ENCODE measurements at places on chromosomes 7 and 10. TPM values are rescaled to one million over a fixed set of nuclear protein-coding genes. Genes with fewer than 3 reads are reported as not detected.

GRCh38 chr7:111958431-111958830, 247.8 kb downstream of the DOCK4 start:
- no peaks in the 10 kb centered on the region for H3K36me3 ChIP-seq
- no peaks in the 10 kb centered on the region for H3K27me3 ChIP-seq
- no peaks in the 10 kb centered on the region for H3K4me1 ChIP-seq

GRCh38 chr7:49776994-49777393, 3.6 kb downstream of the VWC2 start:
- DNase-seq: no peak
- H3K4me1 ChIP-seq: no peaks in the 10 kb centered on the region
- peaks cover 50% of the 10 kb centered on the region for H3K27me3 ChIP-seq
- H3K4me3 ChIP-seq: no peak overlapping the region

DNA sequence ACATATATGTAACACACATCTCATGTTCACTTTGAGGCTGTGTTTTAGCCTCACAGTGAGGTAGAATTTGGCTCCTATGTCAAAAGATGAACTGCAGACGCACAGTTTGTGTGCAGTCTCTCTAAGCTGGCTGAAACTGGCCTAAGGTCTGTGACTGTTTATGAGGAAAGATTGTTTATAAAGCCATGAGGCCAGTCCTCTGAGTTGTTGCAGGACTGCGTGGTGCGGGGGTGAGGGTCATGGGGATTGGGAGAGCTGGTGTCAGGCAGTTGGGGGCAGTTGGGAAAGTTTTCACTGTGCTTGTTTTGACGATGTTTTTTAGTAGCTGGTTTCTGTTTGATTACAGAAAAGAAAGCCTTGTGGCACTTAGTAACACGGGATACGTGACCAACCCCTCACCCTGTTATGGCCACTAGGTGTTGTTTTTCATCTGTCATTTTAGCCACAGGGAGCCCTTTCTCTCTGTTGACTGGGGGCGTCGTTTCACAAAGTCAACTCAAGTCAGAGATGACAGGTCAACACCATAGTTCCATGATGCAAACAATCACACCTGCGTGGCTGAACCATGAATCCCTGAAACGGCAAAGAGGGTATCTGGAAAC, 310.9 kb downstream of the CCDC3 start:
- no peak for DNase-seq
- H3K36me3 ChIP-seq: no peaks in the 10 kb centered on the region
- no peak overlapping the region for H3K4me3 ChIP-seq
- H3K4me1 ChIP-seq: no peaks in the 10 kb centered on the region
- H3K27ac ChIP-seq: no peak overlapping the region

GRCh38 chr10:102904346-102904745, 13.7 kb upstream of the CNNM2 start:
- no peak overlapping the region for H3K27ac ChIP-seq
- no peak overlapping the region for H3K4me3 ChIP-seq
- H3K36me3 ChIP-seq: no peaks in the 10 kb centered on the region
- no peaks in the 10 kb centered on the region for H3K27me3 ChIP-seq
- no peak for DNase-seq
- no peaks in the 10 kb centered on the region for H3K4me1 ChIP-seq

- no peak overlapping the region for H3K4me3 ChIP-seq
- H3K27me3 ChIP-seq: no peaks in the 10 kb centered on the region
- DNase-seq: no peak
- H3K4me1 ChIP-seq: no peaks in the 10 kb centered on the region
- H3K27ac ChIP-seq: no peak overlapping the region
Observed at GRCh38 chr7:158778471-158778870, 50.8 kb downstream of the ESYT2 start.

DNA sequence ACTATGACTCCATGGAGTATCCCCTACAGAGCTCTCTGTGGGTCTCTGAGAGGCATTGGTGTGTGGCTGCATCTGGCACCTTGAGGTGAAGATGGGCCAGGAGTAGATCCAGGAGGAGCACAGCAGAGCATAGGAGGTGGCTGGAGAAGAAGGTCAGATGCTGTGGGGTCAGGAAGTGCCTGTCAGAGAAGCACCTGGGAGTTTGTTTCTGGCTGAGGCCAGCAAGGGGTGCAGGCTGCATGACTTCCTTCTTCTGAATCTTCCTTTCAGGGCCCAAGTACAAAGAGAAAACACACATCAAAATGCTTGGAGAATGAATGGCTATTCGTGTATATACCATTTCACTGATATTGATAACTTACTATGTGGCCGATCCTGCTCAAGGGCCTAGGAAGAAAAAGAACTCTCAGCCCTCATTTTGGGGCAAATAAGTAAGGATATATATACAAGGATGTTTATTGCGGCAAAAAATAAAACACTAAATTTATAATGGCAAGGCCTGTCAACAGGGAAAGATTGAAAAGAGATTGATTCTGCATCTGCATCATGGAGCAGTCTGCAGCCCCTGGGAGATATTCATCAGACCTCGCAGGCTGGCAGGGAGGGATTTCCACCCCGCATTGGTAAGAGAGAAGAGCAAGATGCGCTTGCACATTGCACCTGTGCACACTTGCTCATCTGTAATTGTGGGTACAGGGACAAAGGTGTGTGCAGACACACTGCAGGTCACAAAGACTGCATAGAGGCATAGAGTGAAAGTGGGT, 39.2 kb downstream of the PTPRE start:
- H3K4me1 ChIP-seq: no peaks in the 10 kb centered on the region
- no peak overlapping the region for H3K27ac ChIP-seq
- H3K27me3 ChIP-seq: no peaks in the 10 kb centered on the region
- no peak overlapping the region for H3K4me3 ChIP-seq

GRCh38 chr10:93872375-93873158, 21.2 kb upstream of the SLC35G1 start:
- no peaks in the 10 kb centered on the region for H3K36me3 ChIP-seq
- DNase-seq: no peak
- H3K27me3 ChIP-seq: no peaks in the 10 kb centered on the region
- no peak overlapping the region for H3K4me3 ChIP-seq
- H3K27ac ChIP-seq: no peak overlapping the region

DNA sequence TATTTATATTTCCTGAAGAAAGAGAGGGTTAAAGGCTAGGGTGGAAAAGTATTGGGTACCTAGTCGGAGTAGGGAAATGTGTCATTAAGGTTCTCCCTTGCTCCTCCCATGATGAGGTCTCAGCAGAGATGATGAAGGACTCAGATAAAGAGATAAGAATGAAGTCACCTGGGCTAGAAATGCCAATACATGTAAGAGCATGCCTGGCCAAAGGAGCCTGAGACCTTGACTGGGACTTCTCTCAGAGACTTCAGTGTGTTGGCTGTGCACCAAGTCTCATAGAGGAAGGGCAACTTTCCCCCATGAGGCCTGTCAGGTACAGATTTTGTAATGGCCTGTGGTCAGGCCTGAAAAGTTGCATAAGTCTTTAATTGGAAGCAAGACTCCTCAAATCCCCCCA, 361.0 kb upstream of the CDC14C start:
- no peaks in the 10 kb centered on the region for H3K36me3 ChIP-seq
- no peak overlapping the region for H3K4me3 ChIP-seq
- no peaks in the 10 kb centered on the region for H3K27me3 ChIP-seq
- no peak overlapping the region for H3K27ac ChIP-seq
- no peaks in the 10 kb centered on the region for H3K4me1 ChIP-seq

DNA sequence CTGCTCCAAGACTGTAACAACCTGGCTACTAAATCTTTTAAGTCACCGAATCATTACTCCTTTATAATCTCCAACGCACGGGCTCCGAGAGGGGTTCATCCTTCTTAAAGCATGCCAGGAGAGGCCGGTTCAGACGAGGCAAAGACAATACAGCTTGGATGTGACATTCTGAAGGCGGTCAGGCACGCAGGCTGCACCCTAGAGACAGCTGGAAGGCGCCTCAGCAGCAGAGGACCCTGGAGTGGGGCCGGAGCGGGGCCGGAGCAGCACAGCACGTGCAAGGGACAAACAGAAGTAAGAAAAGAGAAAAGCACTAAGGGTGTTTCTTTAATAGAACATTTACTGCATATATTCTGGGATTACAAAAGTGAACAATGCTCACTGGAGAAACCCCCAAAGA, 97.8 kb upstream of the PPP2R2D start:
- no peaks in the 10 kb centered on the region for H3K27me3 ChIP-seq
- no peak for DNase-seq
- H3K4me1 ChIP-seq: 0 out of 2 replicates have a peak, but pooled peaks cover 3% of the 10 kb centered on the region
- no peaks in the 10 kb centered on the region for H3K36me3 ChIP-seq

DNA sequence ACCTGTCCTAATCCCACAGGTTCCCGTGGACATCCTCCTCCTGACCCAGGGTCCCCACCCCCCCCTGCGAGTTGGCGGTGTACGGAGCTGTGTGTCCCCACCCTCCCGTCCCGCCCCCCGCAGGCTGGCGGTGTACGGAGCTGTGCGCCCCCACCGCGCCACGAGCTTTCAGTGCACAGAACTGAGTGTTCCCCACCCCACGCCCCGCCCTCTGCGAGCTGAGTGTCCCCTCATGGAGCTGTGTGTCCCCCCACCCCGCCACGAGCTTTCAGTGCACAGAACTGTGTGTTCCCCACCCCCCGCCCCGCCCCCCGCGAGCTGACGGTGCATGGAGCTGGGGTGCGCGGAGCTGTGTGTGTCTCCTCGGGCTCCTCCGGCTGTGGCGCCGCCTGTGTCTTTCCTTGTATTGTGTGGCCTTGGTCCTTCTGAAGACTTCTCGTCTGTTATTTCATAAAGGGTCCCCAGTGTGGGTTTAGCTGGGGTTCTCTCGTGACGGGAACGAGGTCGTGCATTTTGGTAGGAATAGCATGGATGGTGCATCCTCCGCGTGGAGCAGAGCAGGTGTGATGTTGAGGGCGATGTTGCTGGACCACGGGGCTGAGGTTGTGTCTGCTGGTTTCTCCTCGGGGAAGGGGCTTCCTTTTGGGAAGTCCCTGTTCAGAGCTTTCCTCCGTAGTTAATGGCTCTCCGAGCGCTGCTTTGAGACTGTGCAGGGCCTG, 18.0 kb upstream of the JAKMIP3 start:
- no peak overlapping the region for H3K27ac ChIP-seq
- peaks cover 9% of the 10 kb centered on the region for H3K4me1 ChIP-seq
- DNase-seq: no peak
- H3K4me3 ChIP-seq: no peak overlapping the region

GRCh38 chr7:139909379-139910050, 80.5 kb downstream of the TBXAS1 start:
- H3K27me3 ChIP-seq: no peaks in the 10 kb centered on the region
- DNase-seq: no peak
- no peaks in the 10 kb centered on the region for H3K4me1 ChIP-seq
- H3K27ac ChIP-seq: no peak overlapping the region

DNA sequence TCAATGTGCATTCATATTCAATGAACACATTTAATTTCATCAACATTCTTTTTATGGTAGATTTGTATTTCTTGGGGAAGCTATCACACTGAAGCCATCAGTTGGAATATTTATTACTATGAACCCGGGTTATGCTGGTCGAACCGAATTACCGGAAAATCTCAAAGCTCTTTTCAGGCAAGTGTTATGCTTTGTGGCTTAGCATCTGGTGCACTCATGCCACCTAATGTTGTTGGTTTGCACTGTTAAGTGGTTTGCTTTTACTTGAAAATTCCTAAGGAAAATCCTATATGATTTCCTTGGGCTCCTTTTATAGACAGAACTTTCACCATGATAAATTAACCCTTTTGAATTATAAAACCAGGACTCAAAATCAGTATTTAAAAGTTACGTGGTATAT, 147.9 kb downstream of the DNAH11 start:
- H3K27ac ChIP-seq: no peak overlapping the region
- DNase-seq: no peak
- H3K4me1 ChIP-seq: no peaks in the 10 kb centered on the region
- H3K4me3 ChIP-seq: no peak overlapping the region
- H3K27me3 ChIP-seq: no peaks in the 10 kb centered on the region

GRCh38 chr10:69800109-69800508, 1.6 kb upstream of the COL13A1 start:
- H3K4me3 ChIP-seq: no peak overlapping the region
- DNase-seq: no peak
- no peaks in the 10 kb centered on the region for H3K4me1 ChIP-seq
- H3K27ac ChIP-seq: no peak overlapping the region
- H3K27me3 ChIP-seq: peaks cover 26% of the 10 kb centered on the region

GRCh38 chr10:51588984-51589383, 110.4 kb downstream of the CSTF2T start:
- no peaks in the 10 kb centered on the region for H3K27me3 ChIP-seq
- no peak overlapping the region for H3K4me3 ChIP-seq
- no peaks in the 10 kb centered on the region for H3K4me1 ChIP-seq
- no peak for DNase-seq

DNA sequence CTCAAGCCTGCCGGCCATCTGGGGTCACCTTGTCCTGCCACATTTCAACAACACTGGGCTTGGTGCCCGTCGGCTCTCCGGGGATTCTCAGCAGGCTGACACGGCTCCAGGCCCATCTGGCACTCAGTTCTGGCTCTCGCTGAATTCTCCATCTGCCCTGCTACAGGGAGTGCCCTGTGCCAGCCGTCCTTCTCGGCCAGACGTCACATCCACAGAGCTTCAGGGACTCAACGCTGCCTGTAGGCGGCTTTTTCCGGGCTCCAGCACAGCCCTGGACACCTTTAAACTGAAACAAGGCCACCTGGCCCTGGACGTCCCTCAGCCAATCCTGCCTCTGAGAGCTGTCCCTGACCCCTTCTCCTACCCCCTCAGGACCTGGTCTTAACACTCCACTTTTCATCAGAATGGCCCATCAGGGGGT, 43.0 kb downstream of the TMEM130 start:
- no peaks in the 10 kb centered on the region for H3K36me3 ChIP-seq
- peaks cover 11% of the 10 kb centered on the region for H3K4me1 ChIP-seq
- no peak overlapping the region for H3K4me3 ChIP-seq
- no peak overlapping the region for H3K27ac ChIP-seq

SPDYE2 gene
- total RNA-seq: not detected

GRM3 gene
- total RNA-seq: 3.4 TPM

GNAT3 gene
- total RNA-seq: not detected

ABI1 gene
- 35.6 TPM for total RNA-seq

SERPINE1 gene
- total RNA-seq: 5.6 TPM

C10orf67 gene
- total RNA-seq: 0.11 TPM

SEMA3E gene
- 1.9 TPM for total RNA-seq

CLRN3 gene
- total RNA-seq: not detected

SRRM3 gene
- total RNA-seq: 17.4 TPM

PTF1A gene
- total RNA-seq: not detected

DOCK1 gene
- 53.0 TPM for total RNA-seq

All from H1 (cell line).